RPMI7951 (cell line): ENCODE measurements at places on chromosomes 12 and 14. TPM values are rescaled to one million over a fixed set of nuclear protein-coding genes. Genes with fewer than 3 reads are reported as not detected.

Gene NT5DC3
- 2.5 and 4.1 TPM in 2 replicates for total RNA-seq

Gene KRT73
- not detected in 2 replicates for total RNA-seq

Gene SLC38A4
- total RNA-seq: 0.12 and 0.68 TPM in 2 replicates

Gene CLEC1B
- not detected in 2 replicates for total RNA-seq

Gene KRAS
- total RNA-seq: 7.4 and 8.9 TPM in 2 replicates

Gene DBX2
- total RNA-seq: not detected in 2 replicates

Gene GDF11
- total RNA-seq: 1.6 and 2.1 TPM in 2 replicates

Gene MON2
- total RNA-seq: 12.2 and 17.3 TPM in 2 replicates

Gene NOVA1
- total RNA-seq: not detected in 2 replicates

Gene ATL1
- 0.96 and 3.1 TPM in 2 replicates for total RNA-seq

GRCh38 chr12:101671157-101671791, 26.2 kb upstream of the CHPT1 start:
- no peak for DNase-seq

GRCh38 chr14:101198398-101199027, 295.0 kb upstream of the RTL1 start:
- DNase-seq: no peak

DNA sequence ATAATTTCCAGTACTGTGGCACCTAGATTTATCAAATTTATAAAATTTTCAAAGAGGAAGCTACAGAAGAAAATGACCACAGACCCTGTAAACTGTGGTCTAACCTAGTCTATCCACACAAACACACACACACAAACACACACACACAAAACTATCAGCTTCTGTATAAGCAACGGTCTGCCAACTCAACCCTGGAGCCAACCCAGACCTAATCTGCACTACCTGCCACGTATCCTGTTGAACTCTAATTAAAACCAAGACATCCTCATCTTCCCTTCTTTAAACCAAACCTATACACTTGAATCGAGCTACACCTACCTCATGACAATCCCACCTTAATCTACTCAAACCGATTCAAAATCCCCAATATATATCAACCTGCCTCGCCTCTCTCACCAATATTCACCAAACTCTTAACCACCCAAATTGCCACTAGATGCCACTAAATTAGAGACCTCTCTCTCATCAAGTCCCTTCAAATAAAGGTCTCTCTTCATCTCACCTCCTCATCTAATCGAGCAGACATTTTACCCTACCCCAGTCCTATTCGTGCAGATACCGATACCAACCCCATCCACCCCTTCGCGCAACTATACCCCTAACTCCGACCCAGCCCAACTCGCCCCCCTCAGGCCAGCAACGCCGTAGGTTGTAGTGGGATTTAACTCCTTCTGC, 808 bp downstream of the ACIN1 start:
- DNase-seq: no peak

DNA sequence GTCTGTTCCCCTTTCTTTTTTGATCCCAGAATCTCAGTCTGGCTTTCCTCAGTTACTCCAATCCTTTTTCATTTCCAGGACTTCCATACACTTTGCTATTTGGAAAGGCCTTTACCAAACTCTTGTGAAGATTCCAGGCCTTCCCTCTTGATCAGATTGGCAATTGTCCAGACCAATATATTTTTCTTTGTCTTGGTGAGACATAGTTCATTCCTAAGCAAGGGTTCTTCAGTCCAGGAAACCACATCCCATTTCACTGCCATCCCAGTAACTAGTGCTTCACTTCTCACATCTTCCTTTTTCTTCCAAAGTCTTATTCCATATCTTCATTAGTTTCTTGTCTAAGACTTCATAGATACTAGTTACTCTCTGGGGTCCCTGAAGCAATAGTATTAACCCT, 2.1 kb upstream of the PTPRQ start:
- DNase-seq: peak; percentile 30

GRCh38 chr12:4829793-4830162, 79.9 kb upstream of the KCNA1 start:
- peak; percentile 15 for DNase-seq

- no peak for DNase-seq
Observed at GRCh38 chr12:26309634-26310033, 114.3 kb downstream of the SSPN start.

DNA sequence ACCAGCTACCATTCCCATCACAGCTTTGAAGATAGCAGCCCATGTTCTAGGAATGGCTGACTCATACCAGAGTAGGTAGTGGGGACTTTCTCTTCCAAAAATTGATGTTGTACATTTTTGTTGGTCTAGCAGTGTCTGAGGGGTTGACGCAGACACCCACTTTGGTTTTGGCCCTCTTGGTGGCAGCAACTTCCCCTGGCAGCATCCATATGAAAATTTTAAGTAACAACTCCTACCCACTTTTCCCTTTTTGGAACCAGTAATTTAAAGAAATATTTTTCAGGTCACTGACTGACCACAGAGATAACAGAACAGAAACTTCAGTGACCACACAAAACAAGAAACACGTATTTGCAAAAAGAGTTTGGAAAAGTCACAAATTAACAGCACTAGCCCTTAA, 162.0 kb upstream of the TMCC3 start:
- DNase-seq: no peak

GRCh38 chr14:23259426-23259825, 21.7 kb downstream of the RNF212B start:
- DNase-seq: no peak

- no peak for DNase-seq
Observed at GRCh38 chr12:58765653-58766512, 154.4 kb downstream of the LRIG3 start.

GRCh38 chr12:4323396-4323795, 2.4 kb downstream of the TIGAR start:
- DNase-seq: no peak

GRCh38 chr14:23942587-23942986, 11.0 kb upstream of the DHRS4 start:
- no peak for DNase-seq

GRCh38 chr14:66442953-66443571, 43.1 kb upstream of the CCDC196 start:
- no peak for DNase-seq

DNA sequence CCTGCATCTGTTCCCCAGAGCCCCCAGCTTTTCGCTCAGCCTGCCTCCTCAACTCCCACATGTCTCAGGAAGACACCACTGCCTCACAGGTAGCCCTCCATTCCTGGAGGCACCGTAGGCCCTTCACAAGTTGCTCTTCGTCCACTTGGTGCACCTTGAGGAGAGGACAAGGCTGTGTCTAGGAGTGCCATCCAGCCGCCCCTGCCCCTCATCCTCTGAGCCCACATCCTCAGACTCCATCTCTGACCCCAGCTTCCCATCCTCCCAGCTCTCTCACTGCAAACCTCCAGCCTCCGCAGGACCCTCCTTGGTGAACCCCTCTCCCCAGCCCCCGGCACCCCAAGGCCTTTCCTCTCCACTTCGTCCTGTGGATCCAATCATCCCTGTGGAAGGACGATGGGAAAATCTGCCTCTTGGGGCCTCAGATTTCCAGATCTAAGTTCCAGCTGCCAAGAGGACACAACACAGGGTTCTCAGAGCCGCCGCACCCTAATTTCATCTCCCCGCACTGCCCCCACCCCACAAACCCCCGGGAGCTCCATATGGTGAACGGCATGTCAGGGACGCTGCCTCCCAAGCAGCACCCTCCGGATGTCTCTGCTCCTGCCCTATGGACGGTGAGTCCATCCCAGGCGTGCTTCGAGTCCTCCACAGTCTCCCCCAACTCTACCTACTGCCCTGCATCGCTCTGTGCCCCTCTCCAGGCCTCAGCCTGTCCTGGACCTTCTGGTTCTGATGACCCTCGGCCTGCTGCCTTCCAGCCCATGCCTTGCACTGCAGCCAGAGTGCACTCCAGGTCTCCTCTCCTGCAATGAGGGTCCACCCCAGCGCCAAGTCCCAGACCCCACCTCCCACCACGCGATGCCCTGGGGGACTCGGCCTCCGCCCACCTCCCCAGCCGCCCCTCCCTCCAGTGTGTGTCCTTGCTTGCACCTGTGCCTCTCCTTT, 314.1 kb upstream of the DIO3 start:
- no peak for DNase-seq

DNA sequence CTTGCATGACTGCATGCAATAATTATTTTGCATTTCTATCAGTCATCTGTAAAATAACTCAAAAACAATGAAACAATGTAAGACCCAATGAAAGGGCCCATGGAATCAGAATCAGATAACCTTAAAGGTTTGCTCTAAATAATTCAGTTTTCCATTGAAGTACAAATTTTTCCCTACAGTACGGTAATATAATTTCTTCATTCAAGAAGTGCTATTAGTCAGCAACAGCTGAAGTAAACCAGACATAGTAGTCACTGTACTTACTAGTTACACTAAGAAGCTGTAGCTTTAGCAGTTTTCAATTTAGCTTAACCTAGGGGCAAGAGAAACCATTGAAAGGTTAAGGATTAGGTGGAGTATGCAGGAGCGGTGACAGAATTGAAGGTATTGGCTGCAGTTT, 43.5 kb downstream of the BCAT1 start:
- no peak for DNase-seq

- DNase-seq: no peak
Observed at GRCh38 chr14:66643344-66643743, 135.4 kb downstream of the GPHN start.

- peak; percentile 39 for DNase-seq
Observed at GRCh38 chr12:53171725-53172329, 8.7 kb upstream of the ZNF740 start.

DNA sequence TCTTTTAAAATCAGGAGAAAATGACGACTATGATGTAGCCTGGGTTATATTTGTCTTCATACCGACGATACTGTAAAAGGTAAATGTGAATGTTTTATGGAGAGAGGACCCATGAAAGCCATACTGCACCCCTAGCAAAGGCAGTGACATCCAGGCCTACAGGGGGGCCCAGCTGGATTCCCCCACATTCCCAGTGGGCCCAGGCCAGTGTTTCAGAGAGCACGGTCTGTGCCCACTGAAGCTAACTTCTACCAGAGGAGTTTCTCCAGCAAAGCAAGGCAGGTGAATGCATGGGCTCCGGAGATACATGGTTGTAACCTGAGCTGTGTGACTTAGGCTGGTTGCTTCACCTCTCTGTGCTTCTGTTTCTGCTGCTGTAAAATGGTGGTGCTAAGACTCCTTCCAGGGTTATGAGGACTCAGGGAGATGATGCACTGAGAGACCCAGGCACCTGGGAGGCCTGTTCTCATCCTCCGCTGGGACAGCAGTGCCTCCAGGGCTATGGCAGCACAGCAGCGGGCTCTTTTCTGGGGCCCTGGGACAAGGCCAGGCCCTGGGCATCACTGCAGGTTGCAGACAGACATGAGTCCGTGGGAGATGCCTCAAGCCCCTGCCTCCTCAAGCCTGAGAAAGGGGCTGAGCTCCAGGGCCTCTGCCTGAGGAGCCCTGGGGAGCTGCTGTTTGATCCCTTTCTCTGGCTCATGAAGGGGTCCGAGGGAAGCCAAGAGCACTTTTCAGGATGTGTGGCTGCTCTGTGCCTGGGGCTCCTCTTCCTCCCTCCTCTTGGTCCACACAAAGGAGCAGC, 73.7 kb downstream of the SERPINA3 start:
- DNase-seq: no peak

DNA sequence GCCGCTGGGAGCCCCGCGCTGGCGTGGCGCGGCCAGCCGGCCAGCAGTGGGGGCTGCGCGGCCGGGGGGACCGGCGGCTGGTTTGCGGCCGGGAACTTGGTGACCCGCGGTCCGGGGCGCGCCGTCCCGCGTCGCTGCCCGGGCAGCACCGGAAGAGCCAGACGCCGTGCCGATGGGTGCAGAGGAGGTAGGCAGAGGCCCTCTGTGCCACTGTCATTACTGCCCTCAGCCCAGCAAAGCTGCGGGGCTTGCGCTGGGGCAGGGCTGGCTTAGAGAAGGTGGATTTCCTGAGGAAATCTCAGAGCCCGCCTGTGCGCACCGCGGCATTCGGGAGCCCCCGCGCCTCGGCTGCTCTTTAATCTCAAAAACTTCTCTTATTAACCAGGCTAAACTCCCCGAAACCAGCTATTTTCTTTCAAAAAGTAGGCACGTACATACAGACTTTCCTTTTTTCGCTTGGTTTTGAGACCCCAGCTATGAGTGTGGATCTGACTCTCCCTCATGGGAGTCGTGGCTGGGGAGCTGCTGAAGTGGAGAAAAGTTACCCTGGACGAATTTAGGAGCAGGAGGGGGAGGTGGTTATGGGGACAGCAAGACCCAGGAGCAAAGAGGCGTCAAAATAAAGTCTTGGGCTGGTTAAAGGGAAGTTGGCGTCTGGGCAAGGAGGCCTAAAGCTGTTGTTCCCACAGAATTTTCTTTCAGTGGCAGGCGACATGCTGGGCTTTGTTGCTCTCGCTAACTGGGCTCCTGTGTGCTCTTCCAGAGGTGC, 802 bp downstream of the SUSD6 start:
- DNase-seq: peak; percentile 35

DNA sequence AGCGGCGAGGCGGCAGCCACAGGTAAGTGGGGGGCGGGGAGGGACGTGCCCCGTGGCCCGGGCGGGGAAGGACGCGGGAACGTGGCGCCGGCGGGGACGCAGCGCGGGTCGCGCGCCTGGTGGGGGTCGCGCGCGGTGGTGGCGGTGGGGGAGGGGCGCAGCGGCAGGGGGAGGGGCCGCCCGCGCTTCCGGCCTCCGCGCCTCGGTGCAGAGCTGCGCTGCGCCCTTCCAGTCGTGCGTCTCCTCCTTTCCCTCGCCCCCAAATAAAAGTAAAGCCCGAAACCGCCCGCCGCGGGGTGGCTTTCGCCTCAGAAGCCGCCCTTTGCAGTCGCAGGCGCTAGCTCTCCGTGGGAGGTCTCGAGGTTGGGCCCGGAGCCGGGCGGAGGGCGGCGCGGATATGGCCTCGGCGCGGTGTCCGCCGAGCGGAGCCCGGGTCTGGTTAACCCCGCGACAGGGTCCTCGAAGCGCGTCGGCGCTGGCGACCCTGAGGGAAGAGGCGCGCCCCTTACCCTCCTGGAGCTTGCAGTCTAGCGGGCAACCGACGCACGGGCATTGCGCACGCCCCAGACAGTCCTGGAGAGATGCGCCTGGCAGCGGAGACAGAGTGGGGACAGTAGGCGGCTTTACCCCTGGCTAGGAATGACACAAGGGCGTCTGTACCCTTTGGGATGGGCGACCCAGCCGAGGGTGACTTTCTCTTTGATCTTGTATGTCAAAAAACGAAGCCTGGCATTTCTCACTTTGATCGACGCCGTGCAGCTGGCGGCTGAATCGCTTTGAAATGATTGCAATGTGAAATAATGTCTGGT, 589 bp downstream of the ATF1 start:
- peak; percentile 35 for DNase-seq

- peak; percentile 87 for DNase-seq
Observed at GRCh38 chr12:92912052-92912451, 17.0 kb downstream of the EEA1 start.

DNA sequence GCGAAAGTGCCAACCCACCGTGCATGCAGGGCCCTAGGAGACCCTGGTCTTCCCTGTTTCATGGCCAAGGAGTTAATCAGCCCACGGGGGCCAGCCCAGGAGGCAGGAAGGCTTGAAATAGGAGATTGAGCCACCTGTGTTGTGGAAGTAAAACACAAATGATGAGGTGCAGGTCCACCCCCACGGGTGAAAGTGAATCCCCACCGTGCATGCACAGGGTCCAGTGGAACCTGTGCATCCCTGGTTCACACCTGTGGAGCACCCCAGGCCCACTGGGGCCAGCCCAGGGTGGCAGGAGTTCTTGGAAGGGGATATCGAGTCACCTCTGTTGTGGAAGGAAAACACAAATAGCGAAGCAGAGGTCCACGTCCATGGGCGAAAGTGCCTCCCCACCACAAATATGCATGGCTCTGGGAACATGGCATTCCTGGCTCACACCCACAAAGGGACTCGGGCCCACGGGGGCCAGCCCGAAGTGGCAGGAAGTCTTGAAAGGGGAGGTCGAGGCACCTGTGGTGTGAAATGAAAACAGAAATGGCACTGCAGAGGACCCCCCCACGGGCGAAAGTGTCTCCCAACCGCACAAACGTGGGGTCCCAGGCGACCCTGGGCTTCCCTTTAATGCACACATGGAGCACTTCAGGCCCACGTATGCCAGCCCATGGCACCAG, 381.5 kb downstream of the ALG10 start:
- DNase-seq: no peak
